ENCODE measurements at places on chromosomes 4 and X. TPM values are rescaled to one million over a fixed set of nuclear protein-coding genes. Genes with fewer than 3 reads are reported as not detected.

DNA sequence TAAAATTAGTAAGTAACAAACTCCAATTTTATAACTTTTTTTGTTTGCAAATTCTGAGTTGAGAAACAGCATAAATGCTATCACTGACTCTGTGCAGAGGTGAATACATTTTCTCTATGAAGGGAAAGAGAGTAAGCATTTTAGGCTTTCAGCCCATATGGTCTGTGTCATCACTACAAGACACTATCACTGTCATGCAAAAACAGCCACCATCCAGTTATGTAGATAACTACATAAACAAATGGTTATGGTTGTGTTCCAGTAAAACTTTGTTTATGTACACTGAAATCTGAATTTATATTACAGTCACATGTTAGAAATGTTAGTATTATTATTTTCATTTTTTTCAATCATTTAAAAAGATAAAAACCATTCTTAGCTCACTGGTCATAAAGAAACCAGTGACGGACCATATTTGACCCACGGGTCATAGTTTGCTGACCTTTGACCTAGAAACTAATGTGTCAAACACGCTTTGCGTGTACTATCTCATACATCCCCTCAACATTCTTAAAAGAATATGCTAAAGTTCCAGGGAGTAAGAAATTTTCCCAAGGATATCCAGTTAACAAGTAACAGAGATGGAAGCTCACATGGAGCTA lies 29.1 kb downstream of the RASGEF1B start:
- H3K27me3 ChIP-seq: no peaks in the 10 kb centered on the region
- no peak for DNase-seq
- peaks cover 38% of the 10 kb centered on the region for H3K36me3 ChIP-seq
- no peak overlapping the region for H3K4me3 ChIP-seq

The F9 gene
- not detected for total RNA-seq

The SMC1A gene
- total RNA-seq: 100 TPM

DNA sequence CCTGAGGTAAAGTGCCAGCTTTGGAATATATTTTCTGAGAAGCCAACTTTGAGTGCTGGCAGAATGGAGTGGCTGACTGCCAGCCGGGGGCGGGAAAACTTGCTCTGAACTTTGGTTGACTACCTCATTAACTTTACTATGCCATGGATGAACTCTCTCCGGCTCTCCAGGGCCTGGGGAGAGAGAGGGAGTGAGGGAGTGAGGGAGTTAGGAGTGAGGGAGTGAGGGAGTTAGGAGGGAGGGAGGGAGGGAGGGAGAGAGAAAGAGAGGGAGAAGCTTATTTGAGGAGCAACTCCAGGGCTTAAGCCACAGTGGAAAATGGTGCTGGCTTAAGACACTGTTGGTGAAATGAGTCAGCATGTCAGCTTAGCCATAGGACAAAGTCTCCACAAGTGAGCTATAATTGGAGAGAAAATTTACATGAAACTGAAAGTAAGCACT lies 280.9 kb upstream of the RPS6KA3 start:
- no peaks in the 10 kb centered on the region for H3K27me3 ChIP-seq
- peaks cover 21% of the 10 kb centered on the region for H3K36me3 ChIP-seq
- H3K27ac ChIP-seq: no peak overlapping the region
- no peaks in the 10 kb centered on the region for H3K4me1 ChIP-seq
- no peak for DNase-seq

DNA sequence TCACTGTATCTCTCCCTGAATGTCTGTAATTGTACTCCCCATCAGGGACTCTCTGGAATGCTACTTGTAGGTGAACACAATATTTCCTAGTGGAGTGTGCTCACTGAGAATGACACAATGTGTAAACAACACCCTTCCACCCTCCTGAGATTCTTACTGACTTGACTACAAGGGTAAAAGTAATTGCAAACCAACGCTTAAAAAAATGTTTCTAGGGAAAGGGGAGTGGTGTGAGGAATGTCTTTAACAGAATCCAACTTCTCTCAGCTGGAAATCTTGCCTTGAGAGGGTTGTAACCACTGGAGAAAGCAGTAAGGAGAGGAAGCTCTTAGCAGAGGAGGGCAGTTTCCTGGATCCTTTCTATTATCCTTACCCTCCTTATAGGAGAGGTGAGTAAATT lies 5.1 kb upstream of the RAPGEF2 start:
- no peaks in the 10 kb centered on the region for H3K36me3 ChIP-seq
- H3K4me1 ChIP-seq: peaks cover 9% of the 10 kb centered on the region
- no peak overlapping the region for H3K27ac ChIP-seq
- H3K27me3 ChIP-seq: no peaks in the 10 kb centered on the region
- H3K4me3 ChIP-seq: no peak overlapping the region
- no peak for DNase-seq

DNA sequence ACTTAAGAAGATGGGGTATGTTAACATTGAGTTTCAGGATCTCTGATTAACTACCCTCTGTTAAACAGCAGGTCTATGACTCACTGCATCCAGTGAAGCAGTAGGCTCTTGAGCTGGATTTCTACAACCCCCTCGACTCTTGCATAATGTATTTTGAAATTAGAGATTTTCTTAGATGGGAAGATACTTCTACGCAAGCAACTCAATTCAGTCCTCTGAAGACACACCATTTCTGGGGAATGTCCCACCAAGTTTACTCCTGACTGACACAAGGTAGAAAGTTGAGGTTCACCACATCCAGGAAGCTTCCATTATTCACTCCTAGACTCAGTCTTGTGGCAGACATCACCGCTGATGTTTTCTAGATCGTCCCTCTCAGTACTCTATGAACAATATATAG lies 12.9 kb downstream of the PALLD start:
- H3K36me3 ChIP-seq: no peaks in the 10 kb centered on the region
- H3K4me1 ChIP-seq: no peaks in the 10 kb centered on the region
- no peak for DNase-seq
- no peaks in the 10 kb centered on the region for H3K27me3 ChIP-seq

The PQBP1 gene
- total RNA-seq: 87.9 TPM

GRCh38 chr4:112102875-112103370 lies 42.3 kb upstream of the FAM241A start:
- H3K4me1 ChIP-seq: no peaks in the 10 kb centered on the region
- no peak for DNase-seq
- no peak overlapping the region for H3K27ac ChIP-seq
- H3K27me3 ChIP-seq: no peaks in the 10 kb centered on the region

The IL13RA1 gene
- 13.4 TPM for total RNA-seq

GRCh38 chr4:75598390-75598789 lies 31.9 kb downstream of the CDKL2 start:
- H3K4me1 ChIP-seq: no peaks in the 10 kb centered on the region
- H3K27me3 ChIP-seq: no peaks in the 10 kb centered on the region
- no peak overlapping the region for H3K27ac ChIP-seq
- DNase-seq: no peak
- H3K4me3 ChIP-seq: no peak overlapping the region
- H3K36me3 ChIP-seq: no peaks in the 10 kb centered on the region

GRCh38 chr4:187141101-187141500 lies 417.4 kb upstream of the FAT1 start:
- H3K4me1 ChIP-seq: no peaks in the 10 kb centered on the region
- H3K27ac ChIP-seq: no peak overlapping the region
- DNase-seq: no peak
- H3K27me3 ChIP-seq: no peaks in the 10 kb centered on the region
- H3K36me3 ChIP-seq: no peaks in the 10 kb centered on the region

GRCh38 chrX:68571610-68572311 lies 72.9 kb downstream of the YIPF6 start:
- DNase-seq: no peak
- no peaks in the 10 kb centered on the region for H3K4me1 ChIP-seq
- no peaks in the 10 kb centered on the region for H3K27me3 ChIP-seq
- H3K27ac ChIP-seq: no peak overlapping the region
- H3K4me3 ChIP-seq: no peak overlapping the region

DNA sequence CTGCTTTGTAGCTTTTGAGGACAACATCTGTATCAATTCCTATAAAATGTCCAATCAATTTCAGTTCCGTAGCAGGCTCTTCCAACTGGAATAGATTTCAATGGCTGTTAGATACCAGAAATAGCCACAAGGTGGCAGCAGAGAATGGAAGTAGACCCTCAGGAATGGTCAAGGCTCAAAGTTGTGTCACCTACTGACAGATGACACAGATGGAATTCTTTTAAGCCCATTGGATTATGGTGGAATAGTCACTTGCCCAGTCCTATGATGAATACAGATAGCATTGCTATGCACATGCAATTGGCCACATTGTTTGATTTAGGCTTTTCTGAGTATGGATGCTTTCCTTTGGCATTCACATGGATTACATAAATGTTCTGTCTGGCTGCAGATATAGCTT lies 130.4 kb upstream of the RADX start:
- peak; percentile 27 for DNase-seq
- H3K27ac ChIP-seq: no peak overlapping the region
- no peaks in the 10 kb centered on the region for H3K36me3 ChIP-seq
- no peaks in the 10 kb centered on the region for H3K27me3 ChIP-seq
- H3K4me3 ChIP-seq: no peak overlapping the region

DNA sequence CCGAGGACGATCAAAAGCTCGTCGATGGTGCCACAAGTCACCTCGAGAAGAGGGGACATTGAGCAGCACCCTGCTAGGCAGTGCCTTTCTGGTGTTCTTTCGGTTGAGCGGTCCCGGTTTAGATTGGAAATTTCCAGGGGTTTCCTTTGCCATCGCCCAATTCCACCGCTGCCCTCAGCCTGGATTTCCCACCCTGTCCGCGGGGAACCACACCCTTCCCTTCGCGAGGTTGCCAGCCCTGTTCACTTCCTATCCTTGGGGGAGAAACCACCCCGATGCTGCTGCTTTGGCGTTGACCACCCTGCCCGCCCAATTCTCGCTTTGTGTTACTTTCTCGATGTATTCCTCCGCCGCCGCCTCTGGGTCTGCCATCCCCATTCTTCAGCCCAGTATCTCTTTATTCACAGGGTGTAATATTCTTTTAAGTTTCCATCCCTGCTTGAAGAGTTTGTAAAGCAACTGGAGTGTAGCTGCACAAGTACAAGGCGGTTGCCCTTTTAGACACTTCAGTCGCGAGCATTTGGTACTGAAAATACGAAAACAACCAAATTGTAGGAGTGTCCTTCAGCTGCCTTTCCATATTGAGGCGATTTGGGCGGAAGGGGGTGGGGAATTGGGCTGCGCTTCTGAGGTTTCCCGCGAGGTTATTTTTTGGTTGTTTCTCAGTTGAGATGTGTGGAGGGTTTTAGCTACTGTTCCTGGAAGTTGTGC lies 1.1 kb downstream of the OGT start:
- H3K27ac ChIP-seq: peak overlapping the region; percentile 12
- H3K27me3 ChIP-seq: no peaks in the 10 kb centered on the region
- peak; percentile 42 for DNase-seq
- no peaks in the 10 kb centered on the region for H3K4me1 ChIP-seq

DNA sequence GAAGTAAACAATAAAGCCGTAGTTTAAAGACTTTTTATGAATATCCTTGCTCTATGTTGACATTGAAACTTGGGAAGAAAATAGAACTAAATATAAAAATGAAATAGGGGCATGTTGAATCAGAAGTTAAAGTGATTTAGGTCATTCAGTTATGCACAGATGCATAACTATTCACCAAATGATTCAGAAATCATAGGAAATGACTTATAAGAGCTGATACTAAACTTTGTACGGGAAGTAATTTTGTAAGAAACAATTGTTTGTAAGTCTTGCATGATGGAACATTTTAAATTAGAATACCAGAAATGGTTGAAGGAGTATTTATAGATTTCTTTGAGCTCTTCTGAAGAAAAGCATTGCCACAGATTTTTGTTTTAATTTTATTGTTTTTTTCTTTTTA lies 246.5 kb downstream of the CPE start:
- H3K27me3 ChIP-seq: no peaks in the 10 kb centered on the region
- no peaks in the 10 kb centered on the region for H3K4me1 ChIP-seq
- no peak for DNase-seq
- no peaks in the 10 kb centered on the region for H3K36me3 ChIP-seq
- no peak overlapping the region for H3K4me3 ChIP-seq

The PCDH19 gene
- total RNA-seq: 0.83 TPM

The PABPC1L2B gene
- 1.8 TPM for total RNA-seq

The CD38 gene
- total RNA-seq: 0.07 TPM

GRCh38 chr4:159298502-159298901 lies 195.6 kb downstream of the RAPGEF2 start:
- no peaks in the 10 kb centered on the region for H3K36me3 ChIP-seq
- no peak for DNase-seq
- no peak overlapping the region for H3K4me3 ChIP-seq
- no peaks in the 10 kb centered on the region for H3K4me1 ChIP-seq
- no peak overlapping the region for H3K27ac ChIP-seq
- no peaks in the 10 kb centered on the region for H3K27me3 ChIP-seq

- H3K4me3 ChIP-seq: no peak overlapping the region
- H3K27ac ChIP-seq: no peak overlapping the region
- no peaks in the 10 kb centered on the region for H3K4me1 ChIP-seq
- peaks cover 18% of the 10 kb centered on the region for H3K36me3 ChIP-seq
- DNase-seq: no peak
Measured at GRCh38 chrX:42954880-42955279, 176.9 kb upstream of the PPP1R2C start.

The CSAG2 gene
- not detected for total RNA-seq

GRCh38 chrX:20715176-20715575 lies 448.5 kb upstream of the RPS6KA3 start:
- H3K36me3 ChIP-seq: peaks cover 38% of the 10 kb centered on the region
- H3K27ac ChIP-seq: no peak overlapping the region
- no peak for DNase-seq
- no peak overlapping the region for H3K4me3 ChIP-seq
- no peaks in the 10 kb centered on the region for H3K27me3 ChIP-seq

GRCh38 chrX:18871161-18871890 lies 112.6 kb downstream of the PHKA2 start:
- no peak for DNase-seq
- H3K4me1 ChIP-seq: no peaks in the 10 kb centered on the region
- no peak overlapping the region for H3K4me3 ChIP-seq

- no peaks in the 10 kb centered on the region for H3K36me3 ChIP-seq
- no peak for DNase-seq
- H3K4me1 ChIP-seq: no peaks in the 10 kb centered on the region
- H3K27me3 ChIP-seq: no peaks in the 10 kb centered on the region
Measured at GRCh38 chr4:173797296-173797695, 267.3 kb upstream of the HAND2 start.

The IDS gene
- 39.2 TPM for total RNA-seq

The DCTD gene
- total RNA-seq: 100 TPM

DNA sequence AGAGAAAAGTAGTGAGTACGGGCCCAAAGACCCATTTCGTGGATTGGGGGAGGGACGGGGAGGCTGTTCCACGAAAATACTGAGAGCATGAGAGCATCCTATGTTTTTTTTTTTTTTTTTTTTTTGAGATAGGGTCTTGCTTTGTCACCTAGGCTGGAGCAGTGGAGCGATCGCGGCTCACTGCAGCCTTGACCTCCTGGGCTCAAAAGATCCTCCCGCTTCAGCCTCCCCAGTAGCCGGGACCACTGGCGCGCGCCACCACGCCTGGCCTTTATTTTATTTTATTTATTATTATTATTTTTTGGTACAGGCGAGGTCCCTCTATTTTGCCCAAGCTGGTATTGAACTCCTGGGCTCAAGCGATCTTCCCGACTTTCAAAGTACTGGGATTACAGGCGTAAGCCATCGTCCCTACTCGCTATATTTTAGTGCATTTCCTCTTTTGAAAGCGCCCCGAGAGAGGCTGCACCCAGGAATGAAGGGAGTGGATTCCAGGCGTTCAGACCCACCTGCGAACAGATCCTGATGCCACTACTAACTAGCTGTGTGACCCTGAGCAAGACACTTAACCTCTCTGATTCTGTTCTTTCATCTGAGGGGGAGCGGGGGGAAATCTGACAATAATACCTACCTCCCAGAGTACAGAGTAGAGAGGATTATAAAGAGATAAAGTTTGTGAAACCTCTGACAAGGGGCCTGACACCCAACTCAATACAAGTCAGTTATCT lies 5.4 kb upstream of the MSX1 start:
- peaks cover 89% of the 10 kb centered on the region for H3K27me3 ChIP-seq
- no peaks in the 10 kb centered on the region for H3K4me1 ChIP-seq
- H3K4me3 ChIP-seq: 0 out of 3 replicates have a peak overlapping the region, but pooled peaks have one; percentile 12
- DNase-seq: no peak
- no peak overlapping the region for H3K27ac ChIP-seq
- no peaks in the 10 kb centered on the region for H3K36me3 ChIP-seq
